ENCODE measurements at places on chromosomes 6 and 20.

DNA sequence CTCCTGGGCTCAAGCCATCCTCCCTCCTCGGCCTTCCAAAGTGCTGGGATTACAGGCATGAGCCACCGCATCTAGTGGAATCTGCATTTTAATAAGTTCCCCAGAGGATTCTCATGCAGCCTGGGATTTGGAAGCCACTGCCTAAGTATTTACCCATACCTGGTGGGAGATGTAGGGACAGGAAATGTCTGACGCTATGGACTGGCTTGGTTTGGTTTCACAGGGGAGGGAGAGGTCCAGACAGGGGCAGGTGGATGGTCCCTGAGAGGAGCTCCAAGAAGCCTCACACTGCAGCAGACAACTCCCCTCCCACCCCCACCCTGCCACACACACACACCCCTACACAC lies 4.4 kb downstream of the VSTM2L start:
- no peak for DNase-seq

DNA sequence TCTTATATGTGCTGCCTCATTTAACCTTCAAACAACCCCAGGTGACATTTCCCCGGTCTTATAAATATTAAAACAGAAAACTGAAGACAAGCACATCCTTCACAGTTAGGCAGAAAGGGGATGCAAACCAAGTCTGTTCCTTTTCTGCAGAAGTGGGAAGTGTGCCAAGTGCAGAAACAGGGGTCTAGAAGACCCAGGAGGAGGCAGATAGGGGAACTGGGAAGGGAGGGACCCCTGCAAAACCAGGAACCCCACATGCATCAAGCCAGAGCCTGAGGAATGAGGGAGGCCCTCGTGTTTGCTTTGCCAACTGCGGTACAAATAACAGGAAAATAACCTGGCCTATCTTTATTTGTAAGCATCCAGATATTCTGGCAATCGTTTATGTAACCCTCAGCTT lies 17.0 kb upstream of the CST3 start:
- no peak for DNase-seq

GRCh38 chr20:24745617-24746350 lies 203.3 kb upstream of the CST7 start:
- DNase-seq: no peak

DNA sequence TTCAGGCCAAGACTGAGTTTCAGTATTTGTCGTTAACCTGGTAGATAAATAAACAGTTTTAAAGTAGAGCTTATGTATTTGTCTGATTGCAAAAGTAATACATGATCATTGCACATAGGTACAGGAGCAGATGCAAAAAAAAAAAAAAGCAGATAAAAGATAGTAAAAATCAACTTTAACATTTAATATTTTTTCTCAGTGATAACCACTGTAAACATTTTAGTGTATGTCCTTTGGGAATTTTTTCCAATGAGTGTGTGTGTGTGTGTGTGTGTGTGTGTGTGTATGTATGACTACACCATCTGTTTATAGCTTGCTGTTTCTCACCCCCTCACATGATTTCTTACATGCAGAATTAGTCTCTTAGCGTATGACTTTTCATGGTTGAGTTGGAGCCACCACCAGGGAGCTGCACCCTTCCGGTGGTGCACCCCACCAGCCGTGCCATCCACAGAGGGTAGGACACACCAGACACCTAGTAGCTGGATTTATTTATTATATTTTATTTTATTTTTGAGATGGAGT lies 26.3 kb downstream of the WRNIP1 start:
- peak; percentile 21 for DNase-seq

GRCh38 chr20:11195169-11195568 lies 521.4 kb upstream of the JAG1 start:
- no peak for DNase-seq

DNA sequence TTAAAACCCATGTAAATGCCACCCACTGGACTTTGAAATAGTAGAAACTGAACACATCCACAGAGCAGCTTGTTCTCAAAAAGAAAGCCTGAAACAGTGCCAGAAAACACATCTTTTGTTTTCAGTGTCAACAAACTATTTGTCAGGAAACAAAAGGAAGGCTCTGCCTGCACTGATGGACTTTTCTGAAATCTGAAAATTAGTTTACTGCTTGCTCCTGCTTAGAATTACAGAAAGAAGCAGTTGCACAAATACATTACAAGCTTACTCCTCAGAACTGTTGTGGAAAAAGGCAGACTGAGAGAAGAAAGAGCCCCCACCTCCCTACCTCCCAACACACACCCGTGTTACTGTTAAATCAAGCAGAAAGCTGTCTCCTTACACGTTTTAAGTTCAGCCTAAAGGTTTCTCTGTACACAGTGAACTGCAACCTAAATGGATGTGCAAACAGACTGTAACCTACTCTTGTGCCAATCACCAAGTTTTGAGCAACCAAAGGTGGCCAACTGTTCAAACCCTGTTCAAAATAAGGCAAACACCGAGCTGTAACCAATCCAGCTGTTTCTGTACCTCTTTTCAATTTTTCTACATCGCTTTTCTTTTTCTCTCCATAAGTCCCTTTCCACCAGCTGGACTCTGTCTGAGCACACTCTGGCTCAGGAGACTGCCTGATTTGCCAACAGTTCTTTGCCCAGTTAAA lies 43.7 kb downstream of the FRK start:
- no peak for DNase-seq

- no peak for DNase-seq
Observed at GRCh38 chr20:36065427-36065998, 89.0 kb upstream of the EPB41L1 start.

- DNase-seq: no peak
Observed at GRCh38 chr6:136608991-136609390, 58.8 kb upstream of the MAP7 start.

- peak; percentile 49 for DNase-seq
Observed at GRCh38 chr6:20564269-20564668, 30.0 kb downstream of the CDKAL1 start.
